ENCODE measurements at places on chromosomes 3 and 15. TPM values are rescaled to one million over a fixed set of nuclear protein-coding genes. Genes with fewer than 3 reads are reported as not detected.
A peak's percentile ranks its signal among the peaks of the same experiment; 100 is the strongest.

DNA sequence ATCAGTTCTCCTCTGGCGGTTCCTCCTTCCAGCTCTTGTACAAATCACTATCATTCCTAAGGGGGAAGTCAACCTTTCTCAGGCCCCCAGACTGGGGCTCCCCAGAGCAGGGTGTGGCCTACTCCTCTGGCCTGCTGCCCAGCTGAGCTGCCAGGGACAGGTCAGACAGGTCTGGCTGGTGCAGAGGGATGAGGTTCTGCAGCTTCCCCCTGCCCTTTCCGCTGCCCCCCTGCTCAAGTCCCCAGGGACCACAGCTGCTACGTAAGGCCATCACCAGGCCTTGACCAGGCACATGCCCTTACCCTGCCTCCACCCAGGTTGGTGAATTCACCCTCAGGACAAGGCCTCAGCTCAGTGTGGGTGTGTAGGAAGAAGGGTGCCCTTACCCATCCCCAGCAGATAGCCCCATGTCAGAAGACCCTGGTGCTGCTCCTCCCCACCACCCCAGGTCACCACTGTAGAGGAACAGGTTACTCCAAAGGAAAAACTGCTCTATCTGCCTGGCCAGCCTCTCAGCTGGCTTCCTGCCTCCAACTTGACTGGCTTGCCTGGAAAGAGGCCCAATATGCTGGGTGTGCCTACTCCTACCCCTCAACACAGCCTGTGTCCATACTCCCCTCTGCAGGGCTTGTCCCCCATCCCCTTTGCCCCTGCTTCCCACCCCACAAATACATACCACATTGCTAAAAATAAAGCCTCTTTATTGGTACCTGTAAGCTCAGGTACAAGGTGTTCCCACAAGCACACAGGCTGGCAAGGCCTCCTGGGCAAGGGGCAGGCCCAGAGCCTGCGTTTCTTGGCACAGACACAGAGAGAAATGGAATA lies 12.0 kb downstream of the CSRNP1 start:
- DNase-seq = peak; percentile 84

DNA sequence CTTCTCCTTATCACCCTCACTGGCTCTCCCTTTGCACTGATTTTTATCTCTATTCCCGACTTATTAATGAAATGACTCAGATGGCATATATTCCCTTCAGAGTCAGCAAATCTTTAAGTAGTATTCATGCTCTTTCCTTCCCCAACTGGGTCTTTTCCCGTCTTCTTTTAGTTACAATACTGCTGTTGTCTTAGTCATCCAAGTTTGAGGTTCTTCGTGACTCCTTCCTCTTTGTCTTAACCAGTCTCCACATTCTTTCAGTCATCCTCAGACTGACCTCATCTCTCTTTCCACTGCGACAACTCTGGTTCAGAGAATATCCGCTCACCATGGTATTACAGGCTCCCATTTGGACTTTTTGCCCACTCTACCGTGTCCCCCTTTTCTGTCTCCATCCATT lies 12.4 kb downstream of the WDR5B start:
- no peak for DNase-seq

- no peak for DNase-seq
These were observed 458.1 kb downstream of the DIPK2A start for GRCh38 chr3:144429719-144430121.

- DNase-seq = no peak
These were observed 298.5 kb downstream of the IGSF11 start for GRCh38 chr3:118736107-118736506.

GRCh38 chr3:142087676-142088075 lies 61.7 kb downstream of the TFDP2 start:
- DNase-seq = no peak

GRCh38 chr15:33735637-33736247 lies 232.6 kb upstream of the CHRM5 start:
- DNase-seq = no peak

DNA sequence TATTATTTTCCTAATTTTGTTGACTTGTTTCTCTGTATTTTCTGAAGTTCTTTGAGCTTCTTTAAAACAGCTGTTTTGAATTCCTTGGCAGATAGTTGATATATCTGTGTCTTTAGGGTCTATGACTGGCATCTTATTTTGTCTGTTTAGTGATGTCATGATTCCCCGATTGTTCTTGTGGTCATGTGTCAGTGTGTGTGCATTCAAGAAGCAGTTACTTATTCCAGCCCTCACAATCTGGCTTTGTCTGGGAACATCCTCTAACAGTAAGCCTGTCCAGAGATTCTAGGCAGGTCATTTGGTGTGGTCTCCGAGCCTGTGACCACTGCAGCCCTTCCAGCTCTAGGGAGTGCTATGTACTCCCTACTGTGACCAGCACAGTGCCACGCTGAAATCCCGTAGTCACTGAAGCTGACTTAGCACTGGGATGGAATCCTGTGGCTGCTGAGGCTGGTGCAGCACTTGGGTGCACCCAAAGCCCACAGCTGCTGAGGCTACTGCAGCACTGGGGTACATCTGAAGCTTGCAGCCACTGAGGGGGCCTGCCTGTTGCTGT lies 6.7 kb downstream of the LNP1 start:
- no peak for DNase-seq

- DNase-seq = peak; percentile 92
These were observed 1.9 kb upstream of the NLGN1 start for GRCh38 chr3:173395412-173396181.

GRCh38 chr15:80241508-80241907 lies 10.5 kb downstream of the CTXND1 start:
- no peak for DNase-seq

- DNase-seq = no peak
These were observed 92.8 kb downstream of the DNAH12 start for GRCh38 chr3:57451150-57451846.

GRCh38 chr3:118810499-118811035 lies 224.1 kb downstream of the IGSF11 start:
- no peak for DNase-seq

GRCh38 chr3:149726716-149727407 lies 25.4 kb downstream of the COMMD2 start:
- no peak for DNase-seq

- DNase-seq = no peak
These were observed 1257.1 kb downstream of the NSUN3 start for GRCh38 chr3:95319921-95320494.

- no peak for DNase-seq
These were observed 151.4 kb downstream of the THRB start for GRCh38 chr3:24343084-24343783.

- DNase-seq = no peak
These were observed 216.2 kb upstream of the CHRNA7 start for GRCh38 chr15:31814082-31814481.

- DNase-seq = no peak
These were observed 23.4 kb downstream of the BOC start for GRCh38 chr3:113234688-113235260.

DNA sequence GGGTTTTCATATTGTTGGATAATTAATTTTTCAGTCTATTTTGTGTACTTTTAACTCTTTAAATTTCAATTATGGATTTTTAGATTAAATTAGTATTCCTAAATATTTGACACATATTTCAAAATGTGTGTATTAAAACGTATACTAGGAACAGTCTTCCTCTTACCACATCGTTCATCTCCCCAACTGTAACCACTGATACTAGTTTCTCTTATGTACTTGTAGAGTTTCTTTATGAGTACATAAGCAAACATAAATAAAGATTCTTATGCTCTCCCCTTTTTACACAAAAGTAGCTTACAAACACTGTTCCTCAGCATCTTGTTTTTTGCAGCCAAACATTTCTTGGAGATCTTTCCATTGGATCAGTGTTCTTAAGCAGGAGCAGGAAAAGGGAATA lies 45.9 kb downstream of the CMSS1 start:
- no peak for DNase-seq

DNA sequence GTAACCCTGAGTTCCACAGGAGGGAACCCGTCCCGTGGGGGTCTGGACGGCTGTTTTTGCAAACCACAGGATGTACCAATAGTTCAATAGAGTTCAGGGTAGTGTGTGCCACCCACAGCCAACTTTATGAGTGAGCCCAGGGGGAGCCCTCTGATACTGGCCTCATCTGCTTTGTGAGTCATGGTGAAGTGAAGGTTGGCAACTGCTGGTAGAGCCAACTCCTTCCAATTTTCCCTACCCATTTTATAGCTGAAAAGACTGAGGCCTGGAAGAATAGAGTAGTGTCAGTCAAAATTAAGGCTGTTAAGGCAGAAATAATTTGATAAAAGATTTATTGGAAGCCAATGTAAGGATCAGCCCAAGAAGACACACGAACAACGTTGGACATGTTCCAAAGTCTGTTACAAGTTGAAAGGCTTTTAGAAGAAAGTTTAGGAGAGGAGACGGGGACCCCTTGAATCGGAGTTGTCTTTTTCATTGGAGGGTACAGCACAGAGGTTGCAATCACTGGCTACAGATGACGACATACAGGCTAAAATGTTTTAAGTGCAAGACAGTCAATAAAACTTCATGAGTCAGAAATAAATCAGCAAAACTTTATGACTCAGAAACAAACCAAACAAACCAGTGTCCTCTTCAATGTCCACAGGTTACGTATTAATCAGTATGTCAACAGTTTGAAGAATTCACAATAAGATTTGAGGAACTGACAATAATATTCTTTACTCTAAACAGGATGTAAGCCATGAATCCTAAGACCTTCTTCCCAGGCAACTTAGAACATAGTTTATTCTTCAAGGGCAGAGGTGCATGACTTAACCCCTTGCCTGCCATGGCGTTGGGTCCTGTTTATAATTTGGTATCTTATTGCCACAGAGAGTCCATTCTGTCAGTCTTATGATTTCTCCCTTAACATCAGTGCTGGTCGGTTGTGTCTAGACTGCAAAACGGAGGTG lies 62.9 kb upstream of the NR2E3 start:
- DNase-seq = no peak

GRCh38 chr3:14832975-14833722 lies 14.4 kb downstream of the FGD5 start:
- no peak for DNase-seq

GRCh38 chr3:104564045-104564643 lies 802.6 kb upstream of the ALCAM start:
- no peak for DNase-seq

GRCh38 chr3:152676810-152677379 lies 158.0 kb upstream of the P2RY1 start:
- no peak for DNase-seq

CACNA2D3 gene
- not detected for total RNA-seq

NOP10 gene
- total RNA-seq = 152 TPM

SLC22A14 gene
- 0.62 TPM for total RNA-seq

CLRN1 gene
- not detected for total RNA-seq

CRYGS gene
- 2.8 TPM for total RNA-seq

LINGO1 gene
- total RNA-seq = 12.2 TPM

GPR160 gene
- total RNA-seq = 0.49 TPM

ALG1L2 gene
- not detected for total RNA-seq

PLAAT1 gene
- 0.80 TPM for total RNA-seq

BRK1 gene
- total RNA-seq = 113 TPM

RFX7 gene
- total RNA-seq = 17.8 TPM

SEMA3F gene
- 36.7 TPM for total RNA-seq

KNG1 gene
- not detected for total RNA-seq

LRIG1 gene
- total RNA-seq = 108 TPM

EXD1 gene
- total RNA-seq = not detected

TMC3 gene
- not detected for total RNA-seq

PROK2 gene
- total RNA-seq = not detected

TRH gene
- total RNA-seq = not detected

MKRN3 gene
- not detected for total RNA-seq

Measured in chondrocyte (in vitro differentiated cells).